ENCODE measurements at places on chromosomes 13 and 19. TPM values are rescaled to one million over a fixed set of nuclear protein-coding genes. Genes with fewer than 3 reads are reported as not detected.

Gene UHRF1
- 42.1 TPM for total RNA-seq

Gene ARL11
- not detected for total RNA-seq

Gene ERICH4
- not detected for total RNA-seq

Gene GFY
- 0.14 TPM for total RNA-seq

Gene RFPL4A
- 0.22 TPM for total RNA-seq

Gene ZIM2
- not detected for total RNA-seq

Gene DLEU7
- total RNA-seq = not detected

All from A549 treated with RU486 at 1 μM for 4 hours (cell line).